ENCODE measurements at places on chromosomes 16 and 17.
A peak's percentile ranks its signal among the peaks of the same experiment; 100 is the strongest.

DNA sequence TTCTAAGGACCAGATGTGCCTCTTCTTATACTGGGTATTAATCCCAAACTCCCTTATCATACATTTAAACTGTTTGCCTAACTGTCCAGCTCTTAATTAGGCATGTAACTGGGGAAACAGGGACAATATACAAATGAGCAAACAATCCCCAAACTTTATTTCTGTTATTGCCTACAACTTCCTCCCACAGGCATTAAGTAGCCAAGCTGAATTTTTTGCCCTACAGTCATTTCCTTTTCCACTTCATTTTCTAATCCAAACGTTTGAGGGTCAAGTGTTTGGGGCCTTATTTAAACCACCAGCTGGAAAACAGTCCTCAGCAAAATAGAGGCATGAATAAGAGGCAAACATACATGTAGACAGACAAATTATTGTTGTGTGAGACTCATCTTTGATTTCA lies 77.4 kb upstream of the CCL2 start:
- DNase-seq: peak; percentile 46

DNA sequence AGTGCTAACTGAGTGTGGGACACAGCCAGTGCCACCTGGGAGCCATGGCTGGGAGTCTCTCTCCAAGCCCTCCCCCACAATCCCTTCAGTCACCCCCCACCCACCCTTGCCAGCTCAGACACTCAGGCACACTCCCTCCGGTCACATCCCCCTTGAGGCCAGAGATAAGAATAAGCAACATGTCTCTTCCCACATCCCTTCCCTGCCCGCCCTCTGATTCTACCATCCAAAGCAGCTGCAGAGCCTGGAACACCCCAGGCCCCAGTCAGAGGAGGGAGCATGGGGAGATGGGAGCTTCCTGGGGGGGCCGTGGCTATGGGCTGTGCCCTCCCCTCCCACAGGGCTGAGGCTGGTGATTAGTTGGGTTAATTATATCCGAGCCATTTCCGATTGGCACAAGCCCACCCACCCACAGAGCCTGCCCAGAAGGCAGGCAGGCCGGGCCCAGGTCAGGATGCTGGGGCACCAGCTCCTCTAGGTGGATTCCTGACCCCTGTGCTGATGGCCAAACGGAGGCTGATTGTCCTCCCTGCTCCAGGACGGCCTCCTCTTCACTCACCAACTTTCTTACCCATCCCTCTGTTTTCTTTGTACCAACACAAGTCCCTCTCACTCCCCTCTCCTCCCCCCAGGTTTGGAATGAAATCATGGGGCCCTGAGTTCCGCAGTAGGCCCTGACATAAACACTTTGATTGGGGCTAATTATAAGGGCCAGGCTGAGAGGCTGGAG lies 28.6 kb upstream of the MEIOC start:
- no peak for DNase-seq

GRCh38 chr17:6386041-6386630 lies 48.8 kb downstream of the AIPL1 start:
- no peak for DNase-seq

- no peak for DNase-seq
Observed at GRCh38 chr17:20706751-20707373, 127.3 kb downstream of the CDRT15L2 start.

DNA sequence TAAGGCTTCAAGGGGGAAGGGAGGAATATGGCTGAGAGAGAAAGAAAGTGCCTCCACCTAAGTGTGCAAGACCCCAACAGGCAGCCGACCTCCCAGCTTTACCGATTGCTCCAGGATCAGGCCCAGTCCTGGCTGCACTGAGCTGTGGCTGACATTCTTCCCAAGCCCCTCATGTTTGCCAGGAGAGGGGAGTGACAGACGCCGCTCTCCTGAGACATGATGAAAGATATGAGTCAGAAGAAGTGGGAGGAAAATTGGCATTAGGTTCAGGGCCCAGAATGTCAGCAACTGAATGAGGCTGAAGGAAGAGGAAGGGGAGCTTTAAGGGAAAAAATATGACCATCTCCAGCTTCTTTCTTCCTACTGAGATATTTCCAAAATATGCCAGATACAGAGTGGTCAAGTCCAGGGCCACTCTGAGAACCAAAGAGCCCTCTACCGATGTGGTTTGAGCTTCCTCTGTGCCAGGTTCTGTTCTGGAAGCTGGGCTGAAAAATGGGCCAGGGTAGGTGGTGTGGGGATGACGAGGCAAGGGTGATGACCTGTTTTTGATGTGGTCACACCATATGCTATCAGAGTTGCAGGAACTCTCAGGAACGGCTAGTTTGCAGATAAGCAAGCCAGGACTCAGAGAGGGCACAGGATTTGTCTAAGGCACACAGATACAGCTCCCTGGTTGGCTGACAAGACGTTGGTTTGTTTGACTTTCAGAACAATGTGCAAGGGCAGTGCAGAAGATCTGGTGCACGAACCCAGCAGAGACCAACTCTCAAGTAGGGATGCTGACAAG lies 176.7 kb downstream of the SOX9 start:
- DNase-seq: no peak

GRCh38 chr17:4584101-4584916 lies at the start of gene SMTNL2:
SMTNL2 (plus strand) TSS chr17:4584529; CDS start chr17:4584606, 77 bp downstream.
- no peak for DNase-seq

DNA sequence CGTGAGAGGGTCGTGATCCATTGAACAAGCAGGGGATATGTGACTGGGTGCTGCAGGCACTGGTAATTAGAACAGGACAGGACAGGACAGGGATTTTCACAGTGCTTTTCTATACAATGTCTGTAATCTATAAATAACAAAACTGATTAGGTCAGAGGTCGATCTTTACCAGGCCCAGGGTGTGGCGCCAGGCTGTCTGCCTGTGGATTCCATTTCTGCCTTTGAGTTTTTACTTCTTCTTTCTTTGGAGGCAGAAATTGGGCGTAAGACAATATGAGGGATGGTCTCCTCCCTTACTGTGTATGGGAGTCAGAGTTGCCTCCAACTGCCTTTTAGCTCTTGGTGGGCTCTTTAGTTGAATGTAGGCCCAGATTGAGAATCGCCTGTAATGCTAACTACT lies 1.5 kb upstream of the ZNF764 start:
- no peak for DNase-seq

DNA sequence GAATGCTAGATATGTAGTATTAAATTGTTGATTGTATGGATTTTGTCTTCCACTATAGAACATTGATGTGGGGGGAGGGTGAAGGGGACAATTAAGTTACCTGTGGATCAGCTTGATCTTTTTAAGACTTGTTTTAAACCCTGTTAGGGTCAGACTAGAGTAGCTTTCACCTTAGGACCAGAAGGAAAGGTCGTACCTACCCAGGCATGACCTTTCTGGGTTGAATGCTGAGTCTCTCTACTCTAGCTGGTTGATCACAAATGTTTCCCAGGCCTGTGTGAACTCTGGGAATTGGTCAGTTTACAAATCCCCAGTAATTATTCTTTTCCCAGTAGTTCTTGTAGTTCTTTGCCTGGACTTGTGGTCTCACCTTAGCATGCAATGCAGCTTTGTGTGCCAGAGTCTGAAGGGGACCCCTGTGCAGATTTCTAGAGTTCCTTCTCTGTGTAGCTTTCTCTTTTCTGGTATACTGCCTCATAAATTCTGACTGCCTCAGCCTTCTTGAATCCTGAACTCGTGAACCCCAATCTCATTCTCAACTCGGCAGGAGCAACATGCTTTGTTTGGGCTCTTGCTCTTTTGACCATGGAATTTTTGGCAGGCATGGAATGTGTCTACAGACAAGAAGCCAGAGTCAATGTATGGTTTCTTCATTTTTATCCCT lies 54.1 kb downstream of the VMP1 start:
- no peak for DNase-seq
